ENCODE measurements at places on chromosomes 3 and 15.
A peak's percentile ranks its signal among the peaks of the same experiment; 100 is the strongest.

DNA sequence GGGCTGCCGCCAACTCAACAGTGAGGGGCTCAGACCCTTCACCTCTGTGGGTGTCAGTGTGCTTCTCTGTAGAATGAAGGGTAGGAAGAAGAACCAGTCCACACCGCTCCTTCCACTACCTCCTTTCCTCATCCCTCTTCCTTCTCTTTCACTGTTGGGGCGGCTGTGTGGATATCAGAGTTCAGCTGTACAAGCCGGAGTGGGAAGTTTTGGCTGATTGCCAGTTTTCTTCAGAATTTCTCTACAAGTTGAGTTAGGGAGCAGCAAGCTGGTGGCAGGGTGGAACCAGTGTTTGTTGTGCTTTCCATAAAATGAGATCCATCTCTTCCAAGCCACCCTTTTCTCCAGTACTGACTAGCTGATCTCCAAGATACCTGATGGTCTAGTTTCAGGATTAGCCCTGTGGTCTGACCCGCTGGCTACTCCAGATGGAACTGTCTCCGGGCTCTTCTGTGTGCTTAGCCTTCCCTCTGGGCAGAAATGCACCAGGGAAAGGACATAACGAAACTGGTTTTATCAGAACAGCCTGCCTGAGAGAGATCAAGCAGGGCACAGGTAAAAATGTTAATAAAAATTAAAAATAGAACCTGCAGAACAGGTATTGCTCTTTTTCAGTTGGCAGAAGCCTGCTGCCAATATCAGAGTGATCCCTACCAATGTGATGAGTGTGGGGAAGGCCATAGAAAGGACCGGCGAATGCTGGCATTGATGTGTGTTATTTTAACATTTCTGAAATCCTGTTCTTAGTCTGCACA is 169.9 kb upstream of the TSC22D2 start:
- DNase-seq, result no peak

DNA sequence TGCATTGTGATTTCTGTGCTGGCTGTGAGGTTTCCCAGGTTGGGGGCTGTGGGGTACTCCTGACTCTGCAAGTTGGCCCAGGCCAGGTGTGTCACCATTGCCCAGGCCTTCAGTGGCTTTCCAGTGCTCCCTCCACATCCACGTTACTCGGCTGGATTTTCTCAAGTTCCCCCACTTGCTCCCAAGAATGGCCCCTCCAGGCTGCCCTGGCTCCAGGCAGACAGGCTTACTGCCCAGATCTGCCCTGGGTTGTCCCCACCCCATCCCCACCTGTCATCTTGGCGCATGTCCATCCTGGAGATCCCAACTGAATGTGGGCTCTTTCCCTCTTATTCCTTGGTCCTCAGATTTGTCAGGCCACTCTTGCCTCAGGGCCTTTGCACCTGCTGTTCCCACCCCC is 3.6 kb downstream of the APBA2 start:
- DNase-seq, result no peak

DNA sequence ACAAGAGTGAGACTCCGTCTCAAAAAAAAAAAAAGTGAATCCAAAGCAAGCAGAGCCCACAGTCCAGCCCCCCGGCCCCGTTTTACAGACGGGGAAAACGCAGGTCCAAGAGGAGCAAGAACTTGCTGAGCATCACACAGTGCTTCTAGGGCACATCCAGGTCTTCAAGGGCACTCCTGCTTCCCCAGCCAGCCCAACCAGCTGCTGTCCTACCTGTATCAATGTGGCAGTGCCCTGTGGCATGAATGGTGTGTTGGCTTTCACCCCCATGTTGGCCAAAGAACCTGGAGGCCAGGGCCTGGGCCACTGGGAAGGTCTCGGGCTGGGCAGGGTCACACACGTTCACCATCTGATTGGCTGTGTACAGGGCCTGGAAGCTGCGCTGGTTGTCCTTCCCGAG is 4.6 kb downstream of the MAN2C1 start:
- DNase-seq, result no peak

DNA sequence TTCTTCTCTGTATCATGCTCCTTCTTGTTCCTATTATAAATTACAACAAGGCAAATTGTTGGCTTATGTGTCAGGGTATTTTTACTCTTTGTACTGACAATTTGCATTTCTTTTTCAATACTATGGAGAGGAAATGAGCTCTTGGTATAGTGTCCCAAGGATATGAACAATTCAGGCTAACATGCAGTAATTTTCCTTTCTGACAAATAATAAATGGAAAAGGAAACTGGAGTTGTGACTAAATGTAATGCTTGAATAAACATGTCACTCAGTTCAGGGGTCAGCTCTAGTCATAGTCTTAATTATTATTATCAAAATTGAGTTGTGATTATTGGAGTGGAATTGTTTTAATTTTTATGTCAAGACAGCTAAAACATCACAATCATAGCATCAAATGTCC is 256.0 kb upstream of the ZPLD1 start:
- no peak for DNase-seq

- no peak for DNase-seq
Measured at GRCh38 chr15:90024406-90024805, 23.3 kb downstream of the ZNF710 start.

DNA sequence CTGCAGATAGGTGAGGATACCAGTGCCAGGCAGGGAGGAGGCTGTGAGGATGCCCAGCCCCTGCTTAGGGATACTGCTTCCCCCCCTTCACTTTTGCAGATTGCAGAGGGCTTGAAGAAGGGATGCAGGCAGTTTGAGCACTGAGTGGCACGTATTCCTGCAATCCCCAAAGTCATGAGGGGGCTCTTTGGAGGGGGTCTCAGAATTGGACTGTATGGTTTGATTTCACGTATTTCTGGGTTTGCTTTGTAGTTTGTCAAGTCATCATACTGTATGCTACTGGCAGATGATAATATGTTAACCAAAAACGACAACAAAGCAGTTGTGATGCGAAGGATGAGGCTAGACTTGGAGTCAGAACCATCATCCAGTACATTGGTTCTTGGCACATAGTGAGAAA is 28.1 kb downstream of the CHST14 start:
- DNase-seq, result no peak

DNA sequence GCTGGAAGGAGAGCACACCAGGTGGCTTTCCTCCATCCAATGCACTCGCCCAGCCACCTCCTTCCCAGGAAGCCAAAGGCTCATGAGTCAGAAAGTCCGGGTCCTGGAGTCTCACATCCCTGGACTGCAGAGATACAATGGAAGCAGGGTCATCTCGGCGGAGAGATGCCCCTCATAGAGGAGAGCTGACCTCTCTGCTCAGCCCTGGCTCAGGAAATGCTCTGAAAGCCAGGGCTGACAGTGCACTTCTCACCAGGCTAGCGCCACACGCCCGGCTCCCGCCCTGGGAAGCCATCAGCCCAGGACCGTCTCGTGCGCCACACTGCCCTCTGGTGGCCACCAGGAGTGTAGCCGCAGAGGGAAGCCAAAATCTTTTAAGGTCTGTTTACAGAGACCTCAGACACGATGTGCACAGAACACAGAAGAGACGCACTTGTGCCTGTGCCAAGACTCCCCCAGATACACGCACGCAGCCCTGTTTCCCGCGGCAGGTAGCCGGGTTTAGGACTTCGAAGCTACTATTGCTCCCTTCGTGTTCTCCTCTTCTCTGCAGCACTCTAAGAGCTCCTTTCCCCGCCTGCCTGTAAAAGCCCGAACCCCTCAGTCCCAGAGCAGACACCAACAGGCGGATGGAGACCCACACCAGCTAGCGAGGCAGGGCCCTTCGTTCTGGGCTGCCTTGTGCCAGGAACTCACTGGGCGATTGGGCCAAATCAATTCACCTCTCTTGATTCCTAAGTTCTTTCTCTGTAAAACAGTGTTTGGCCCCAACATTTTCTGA is 9.7 kb downstream of the NTRK3 start:
- DNase-seq, result peak; percentile 65

DNA sequence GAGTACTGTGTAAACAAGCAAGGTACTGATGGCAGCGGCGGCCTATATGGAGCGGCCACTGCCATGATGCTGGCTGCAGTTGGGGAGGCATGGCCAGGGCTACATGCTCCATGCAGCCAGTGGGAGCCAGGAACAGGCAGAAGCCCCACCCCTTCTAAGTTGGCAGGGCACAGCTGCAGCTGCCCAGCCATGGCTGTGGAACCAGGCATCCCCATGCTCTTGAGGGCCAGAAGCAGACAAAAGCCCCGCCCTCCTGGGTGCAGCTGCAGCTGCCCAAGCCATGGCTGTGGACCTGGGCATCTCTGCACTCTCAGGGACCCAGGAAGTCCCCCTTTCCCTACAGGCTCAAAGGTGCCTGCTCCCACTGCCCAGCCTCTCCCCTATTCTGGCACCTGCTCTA is 150.9 kb downstream of the FMN1 start:
- no peak for DNase-seq
